ENCODE measurements at places on chromosomes 7 and 10.

GRCh38 chr10:85545874-85546273, 820.7 kb downstream of the GRID1 start:
- no peak for DNase-seq

- DNase-seq, result no peak
Observed at GRCh38 chr7:100874300-100874576, 665 bp upstream of the SRRT start.

- DNase-seq, result peak; percentile 76
Observed at GRCh38 chr7:112450807-112451761, 824 bp downstream of the IFRD1 start.

GRCh38 chr10:63375458-63375857, 90.3 kb downstream of the JMJD1C start:
- DNase-seq, result no peak

GRCh38 chr10:73614720-73615119, 23.6 kb upstream of the USP54 start:
- no peak for DNase-seq

- DNase-seq, result no peak
Observed at GRCh38 chr7:115299397-115300037, 377.6 kb downstream of the MDFIC start.

- no peak for DNase-seq
Observed at GRCh38 chr7:147096629-147097028, 980.0 kb downstream of the CNTNAP2 start.

DNA sequence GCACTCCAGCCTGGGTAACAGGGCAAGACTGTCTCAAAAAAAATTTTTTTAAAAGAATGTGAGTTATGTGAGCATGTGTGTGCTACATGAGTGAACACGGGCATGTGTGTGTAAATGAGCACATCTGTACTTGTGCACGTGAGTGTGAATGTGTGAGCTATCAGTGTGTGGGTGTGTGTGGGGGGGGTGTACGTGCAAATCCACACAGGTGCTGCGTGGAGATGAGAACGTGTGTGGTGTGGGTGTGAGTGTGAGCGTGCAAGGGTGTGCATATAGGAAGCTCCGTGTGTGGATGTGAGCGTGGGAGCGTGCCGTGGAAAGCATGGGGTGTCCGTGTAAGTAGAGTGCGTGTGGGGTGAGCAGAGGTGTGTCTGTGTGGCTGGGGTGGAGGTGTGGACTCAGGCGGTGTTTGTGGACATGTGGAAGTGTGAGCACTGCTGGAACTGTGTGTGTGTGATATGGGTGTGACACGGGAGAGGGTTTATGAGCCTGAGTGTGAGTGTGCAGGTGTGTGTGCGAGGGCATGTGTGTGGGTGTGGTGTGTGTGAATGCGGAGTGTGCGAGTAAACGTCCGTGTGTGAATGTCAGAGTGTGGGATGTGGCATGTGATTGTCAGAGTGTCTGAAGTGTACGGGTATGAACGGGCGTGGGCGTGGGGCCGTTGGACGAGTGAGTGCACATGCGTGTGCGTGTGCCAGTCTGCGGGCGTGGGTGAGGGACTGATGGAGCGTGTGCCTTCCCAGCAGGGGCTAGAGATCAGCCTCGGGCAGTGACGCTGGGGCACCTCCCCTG, 45.9 kb upstream of the TNRC18 start:
- no peak for DNase-seq

DNA sequence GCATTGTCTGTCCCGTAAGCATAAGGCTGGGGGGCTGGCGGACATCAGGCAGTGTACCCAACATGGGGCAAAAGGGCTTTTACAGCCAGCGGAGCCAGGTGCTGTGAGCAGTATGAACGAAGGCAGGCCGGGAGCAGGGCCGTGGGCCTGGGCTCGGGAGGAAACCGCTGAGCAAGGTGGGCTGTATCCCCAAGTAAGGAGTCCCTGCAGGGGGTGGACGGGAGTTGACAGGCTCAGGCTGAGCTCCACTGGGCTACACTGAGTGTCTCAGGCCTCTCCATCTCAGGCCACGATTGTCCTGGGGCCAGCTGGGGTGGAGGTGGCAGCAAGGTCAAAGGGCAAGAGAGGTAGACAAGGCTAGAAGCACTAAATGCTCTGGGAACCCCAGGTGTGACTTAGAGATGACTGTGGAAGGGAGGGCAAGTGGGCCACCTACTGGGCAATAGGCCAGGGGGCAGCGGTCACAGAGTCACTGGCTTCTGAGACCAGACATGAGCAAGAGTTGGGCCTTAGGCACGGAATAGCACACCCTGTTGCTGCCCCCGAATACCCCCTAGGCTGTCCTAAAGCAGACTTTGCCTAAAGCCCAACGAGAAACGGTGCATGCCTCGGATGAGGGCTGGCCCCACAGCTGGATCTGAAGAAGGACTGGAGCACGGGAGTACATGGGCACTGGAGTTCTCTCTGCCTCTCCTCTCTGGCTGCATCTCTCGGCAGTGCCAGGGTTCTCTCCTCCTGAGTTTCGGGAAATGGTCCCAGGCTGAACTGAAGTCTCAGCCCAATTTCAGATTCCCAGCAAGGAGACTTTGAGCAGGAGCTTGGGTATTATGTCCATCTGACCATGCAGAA, 10.8 kb upstream of the RAMP3 start:
- no peak for DNase-seq

GRCh38 chr7:132082394-132082793, 493.9 kb downstream of the PLXNA4 start:
- DNase-seq, result no peak

DNA sequence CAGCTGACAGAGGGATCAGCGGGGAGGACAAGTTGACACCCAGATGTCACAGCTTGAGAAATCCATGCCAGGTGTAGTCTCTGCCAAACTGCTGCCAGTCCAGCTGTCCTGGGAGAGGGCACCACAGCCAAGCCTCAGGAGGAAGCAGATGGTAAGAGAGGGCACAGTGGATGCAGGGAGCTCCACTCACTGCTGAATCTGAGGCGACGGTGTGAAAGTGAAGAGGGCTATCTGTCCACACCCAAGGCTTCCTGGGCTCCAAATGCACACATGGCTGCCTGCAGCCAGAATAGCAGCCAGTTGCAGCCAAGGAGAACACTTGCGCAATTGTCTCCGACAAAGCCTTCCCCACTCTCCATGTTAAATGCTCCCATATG, 502.4 kb downstream of the GRID1 start:
- no peak for DNase-seq

DNA sequence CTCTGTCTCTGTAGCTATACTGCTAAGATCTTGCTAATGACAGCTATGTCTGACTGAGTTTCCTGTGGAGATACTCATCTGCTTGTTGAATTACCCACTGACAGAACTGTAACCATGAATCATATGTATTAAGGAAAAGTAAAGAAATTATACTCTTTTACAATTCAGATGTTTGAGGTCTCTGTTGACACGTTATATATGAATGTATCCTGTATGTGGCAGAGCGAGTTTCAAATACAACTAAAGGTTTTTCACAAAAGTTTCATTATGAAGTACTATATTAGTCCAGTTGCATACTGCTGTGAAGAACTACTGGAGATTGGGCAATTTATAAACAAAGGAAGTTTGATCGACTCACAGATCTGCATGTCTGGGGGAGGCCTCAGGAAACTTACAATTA, 232.5 kb downstream of the CDK14 start:
- no peak for DNase-seq

DNA sequence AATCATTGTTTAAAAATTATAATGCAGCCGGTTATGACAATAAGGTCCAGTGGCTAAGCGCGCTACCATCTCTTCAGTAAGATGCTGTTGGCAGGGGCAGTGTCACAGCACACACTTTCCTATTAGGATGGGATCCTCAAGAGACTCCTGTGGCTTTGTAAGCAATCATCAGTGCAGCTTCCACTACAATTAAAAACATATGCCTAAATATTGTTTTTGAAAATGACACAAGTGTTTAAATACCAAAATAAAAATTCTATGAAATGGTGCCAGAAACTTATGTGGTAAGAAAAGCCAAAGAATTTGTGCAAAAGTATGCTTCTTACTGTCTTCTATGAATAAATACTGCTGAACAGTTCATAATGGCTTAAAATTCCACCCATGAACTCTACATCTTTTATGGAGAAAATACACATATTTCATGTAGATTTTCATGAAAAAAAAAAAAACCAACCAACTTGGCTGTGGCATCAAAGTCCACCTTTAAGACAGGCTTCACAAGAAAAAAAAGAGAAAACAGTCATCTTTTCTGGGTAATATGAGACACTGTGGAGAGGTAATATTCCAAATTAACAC, 132.8 kb downstream of the SEMA3C start:
- no peak for DNase-seq

- no peak for DNase-seq
Observed at GRCh38 chr7:86645225-86645608, 1.5 kb downstream of the GRM3 start.

DNA sequence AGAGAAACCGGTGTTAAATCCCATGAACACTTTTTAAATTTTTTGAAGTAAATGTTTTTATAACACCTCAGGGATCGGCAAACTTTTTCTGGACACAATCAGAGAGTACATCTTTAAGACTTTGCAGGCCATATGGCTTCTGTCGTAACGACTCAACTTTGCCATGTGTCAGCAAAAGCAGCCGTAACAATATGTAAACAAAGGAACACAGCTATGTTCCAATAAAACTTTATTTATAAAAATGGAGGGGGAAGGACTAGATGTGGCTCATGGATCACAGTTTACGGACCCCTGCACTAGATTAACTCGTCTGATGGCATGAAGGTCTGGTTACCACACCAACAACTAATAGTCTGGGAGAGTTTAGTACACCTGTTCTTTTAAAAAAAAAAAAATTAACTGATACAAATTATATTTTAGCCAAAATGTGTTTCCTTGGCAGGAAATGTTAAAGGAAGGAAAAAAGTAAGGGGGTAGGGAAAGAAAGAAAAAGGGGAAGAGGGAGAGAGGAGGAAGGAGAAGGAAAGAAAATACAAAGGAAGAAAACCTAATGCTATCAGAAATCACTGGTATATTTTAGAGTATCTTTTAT, 50.2 kb downstream of the ABI1 start:
- no peak for DNase-seq

GRCh38 chr10:21304608-21305007, 220.9 kb downstream of the SKIDA1 start:
- no peak for DNase-seq

- DNase-seq, result no peak
Observed at GRCh38 chr10:61921143-61921542, 19.6 kb downstream of the ARID5B start.

DNA sequence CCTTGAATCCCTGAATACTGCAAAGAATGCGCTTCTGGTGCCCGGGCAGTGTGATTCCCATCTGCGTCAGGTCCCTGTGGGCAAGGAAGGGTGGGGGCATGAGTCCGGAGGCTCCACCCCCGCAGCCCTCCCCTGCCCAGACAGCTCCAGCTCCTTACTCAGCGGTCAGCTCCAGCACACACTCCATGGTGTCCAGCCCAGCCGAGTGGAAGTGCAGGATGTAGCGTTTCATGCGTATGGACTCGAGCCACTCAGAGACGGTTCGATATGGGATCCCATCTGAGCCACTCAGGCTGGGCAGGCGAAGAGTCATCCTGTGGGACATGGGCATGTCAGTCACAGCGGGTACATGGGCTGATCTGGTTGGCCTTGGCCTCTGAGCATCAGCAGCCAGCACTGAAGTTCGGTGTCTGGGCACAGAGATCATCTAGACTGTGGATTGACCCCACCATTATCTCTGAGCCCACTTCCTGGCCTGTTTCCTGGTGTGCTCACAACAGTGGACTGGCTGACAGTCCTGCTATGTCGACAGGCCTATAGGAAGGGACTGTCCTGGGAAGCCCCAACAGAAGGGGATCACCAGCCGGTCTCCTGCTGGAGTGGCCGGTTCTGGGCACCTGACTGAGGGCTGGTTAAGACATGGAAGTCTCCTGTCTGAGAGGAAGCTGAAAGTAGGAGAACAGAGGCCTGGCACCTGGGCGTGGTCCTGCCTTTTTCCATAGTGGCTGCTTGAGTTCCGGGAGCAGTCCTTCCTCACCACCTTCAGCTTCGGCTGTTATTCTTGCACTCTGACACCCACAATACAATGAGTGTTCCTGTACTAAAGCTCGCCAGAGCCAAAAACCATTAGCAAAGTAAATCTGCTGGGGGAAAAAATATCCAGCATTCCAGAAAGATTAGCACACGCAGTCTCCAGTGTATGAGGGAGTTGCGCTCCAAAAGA, 10.6 kb downstream of the ZYX start:
- no peak for DNase-seq

GRCh38 chr10:36872702-36873393, 252.6 kb upstream of the ANKRD30A start:
- DNase-seq, result no peak

- no peak for DNase-seq
Observed at GRCh38 chr7:131858611-131859010, 302.2 kb upstream of the PODXL start.

DNA sequence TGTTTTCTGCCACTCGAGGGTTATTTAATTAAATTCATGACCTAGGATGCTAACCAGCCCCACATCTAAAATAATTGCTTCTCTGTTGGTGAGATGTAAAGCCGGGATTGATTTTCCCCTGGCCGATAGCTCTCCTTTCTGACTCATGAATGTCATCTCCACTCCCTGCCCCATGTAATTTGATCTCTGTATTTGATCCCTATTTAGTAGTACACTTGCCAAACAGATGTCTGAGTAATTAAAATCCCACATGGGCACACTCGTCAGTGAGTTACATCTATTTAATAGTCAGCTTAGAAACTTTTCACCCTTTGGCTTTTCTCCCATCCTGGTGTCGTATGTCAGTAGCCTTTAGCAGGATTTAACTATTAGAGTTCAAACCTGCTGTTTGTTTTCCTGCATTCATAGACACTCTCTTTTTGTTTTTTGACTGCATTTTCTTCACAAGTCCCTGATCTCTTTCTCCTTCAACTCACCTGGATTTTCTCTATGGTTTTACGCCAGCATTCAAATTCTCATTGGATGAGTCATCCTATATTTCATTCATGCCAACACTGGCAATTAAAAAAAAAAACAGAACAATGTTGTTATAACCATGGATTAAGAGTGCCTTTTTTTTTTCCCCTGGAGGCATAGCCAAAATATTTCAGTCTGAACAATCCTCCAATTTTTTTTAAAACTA, 82.7 kb downstream of the SPAG6 start:
- DNase-seq, result no peak

- DNase-seq, result no peak
Observed at GRCh38 chr10:132515811-132516726, 21.5 kb upstream of the INPP5A start.

GRCh38 chr7:151517601-151518104, 2.0 kb downstream of the RHEB start:
- DNase-seq, result no peak

- DNase-seq, result no peak
Observed at GRCh38 chr7:28354601-28355402, 57.5 kb upstream of the CREB5 start.

Data from activated CD4-positive, alpha-beta T cell treated with anti-CD3 and anti-CD28 coated beads, Interleukin-2, amount 50 U/mL, for 4 hours (primary cell).